ENCODE measurements at places on chromosomes 7 and 10.

DNA sequence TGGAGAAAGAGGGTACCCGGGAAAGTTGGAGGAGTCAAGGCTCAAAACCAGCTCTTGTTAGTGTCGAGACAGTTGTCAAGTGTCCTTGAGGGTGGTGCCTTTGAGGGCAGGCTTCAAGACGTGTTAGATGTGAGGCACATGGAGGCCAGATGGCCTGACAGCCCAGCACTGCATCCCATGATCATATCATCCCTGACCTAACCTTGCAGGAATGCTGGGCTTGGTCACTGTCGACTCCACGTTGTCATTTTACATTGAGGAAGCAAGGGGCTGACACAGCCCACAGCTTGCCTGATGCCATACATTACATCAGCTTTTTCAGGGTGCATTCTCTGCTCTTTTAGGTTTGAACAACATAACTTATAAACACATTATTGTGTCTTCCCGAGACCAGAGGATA, 114.1 kb downstream of the ABCA13 start:
- no peak for DNase-seq

- no peak for DNase-seq
These were observed 57.8 kb downstream of the FRMPD2 start for GRCh38 chr10:48216744-48217143.

GRCh38 chr7:49596701-49597491, 176.5 kb upstream of the VWC2 start:
- no peak for DNase-seq

- no peak for DNase-seq
These were observed 108.0 kb upstream of the KMT2C start for GRCh38 chr7:152543799-152544198.

GRCh38 chr7:40439686-40440085, 304.9 kb downstream of the SUGCT start:
- DNase-seq = no peak

- no peak for DNase-seq
These were observed 135.1 kb upstream of the TRIM24 start for GRCh38 chr7:138324941-138325340.

GRCh38 chr10:93580828-93581227, 14.4 kb downstream of the FFAR4 start:
- no peak for DNase-seq

- no peak for DNase-seq
These were observed 39.0 kb upstream of the PCBD1 start for GRCh38 chr10:70927189-70927943.

GRCh38 chr7:42690794-42691639, 220.9 kb downstream of the C7orf25 start:
- no peak for DNase-seq

GRCh38 chr7:141590666-141591065, 39.5 kb downstream of the AGK start:
- DNase-seq = no peak

- peak; percentile 47 for DNase-seq
These were observed 1.2 kb upstream of the ATP6V0E2 start for GRCh38 chr7:149872419-149873073.

DNA sequence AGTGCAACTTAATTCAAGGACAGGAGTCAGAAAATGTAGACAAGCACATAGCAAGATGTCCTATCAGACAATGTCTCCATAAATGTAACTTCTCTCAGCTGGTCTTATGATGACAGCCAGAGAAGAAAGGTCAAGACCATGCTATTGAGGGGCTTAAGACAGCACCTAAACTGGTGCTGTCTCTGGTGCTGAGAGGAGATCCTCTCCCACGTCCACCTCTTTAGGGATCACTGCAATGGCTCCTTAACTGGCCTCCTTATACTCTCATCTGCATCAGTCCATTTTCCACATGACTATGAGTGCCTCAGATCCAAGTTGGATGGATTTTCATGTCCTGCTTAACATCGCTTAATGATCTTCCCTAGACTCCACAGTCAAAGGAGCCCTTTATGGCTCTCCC, 210.6 kb downstream of the ARL4A start:
- no peak for DNase-seq

DNA sequence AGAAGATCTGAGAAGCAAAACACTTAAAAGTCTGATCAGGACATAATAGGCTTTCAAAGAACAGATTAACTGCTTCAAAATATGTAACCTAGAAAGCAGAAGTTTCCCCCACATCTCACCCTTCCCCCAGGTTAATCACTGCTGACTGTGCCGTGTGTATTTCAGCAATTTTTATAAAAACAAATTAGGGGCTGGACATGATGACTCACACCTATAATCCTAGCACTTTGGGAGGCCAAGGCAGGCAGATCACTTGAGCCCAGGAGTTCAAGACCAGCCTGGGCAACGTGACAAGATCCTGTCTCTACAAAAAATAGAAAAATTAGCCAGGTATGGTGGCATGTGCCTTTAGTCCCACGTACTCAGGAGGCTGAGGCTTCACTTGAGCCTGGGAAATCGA, 67.6 kb upstream of the GATA3 start:
- no peak for DNase-seq

GRCh38 chr10:76302961-76303630, 871.7 kb downstream of the LRMDA start:
- DNase-seq = no peak

GRCh38 chr7:4838626-4839334, 23.1 kb downstream of the PAPOLB start:
- DNase-seq = no peak
